ENCODE measurements at places on chromosomes 5 and 9.

GRCh38 chr5:165101709-165102108 lies 1596.3 kb downstream of the MAT2B start:
- DNase-seq = no peak

DNA sequence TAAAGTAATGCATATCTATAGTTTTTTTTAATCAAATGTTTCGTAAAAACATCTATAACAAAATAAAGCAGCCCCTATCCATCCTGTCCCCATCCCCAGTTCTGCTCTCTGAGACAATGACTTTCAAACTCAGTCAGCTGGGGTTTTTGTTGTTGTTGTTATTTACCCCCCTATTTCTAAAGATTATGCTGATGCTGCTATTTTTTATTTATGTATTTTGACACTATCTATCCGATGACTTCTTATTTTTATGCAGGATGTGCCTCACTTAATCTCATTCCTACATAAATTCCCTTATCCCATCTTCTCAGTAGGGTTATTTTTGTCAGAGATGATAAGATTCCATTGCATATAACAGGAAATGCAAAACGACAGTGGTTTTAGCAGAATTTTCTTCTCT lies 45.3 kb upstream of the ENTREP1 start:
- DNase-seq = no peak

GRCh38 chr9:130058887-130059286 lies 5.2 kb downstream of the GPR107 start:
- DNase-seq = no peak

GRCh38 chr9:90009447-90009846 lies 404.6 kb downstream of the GADD45G start:
- no peak for DNase-seq

GRCh38 chr5:142722896-142723295 lies 37.0 kb upstream of the FGF1 start:
- no peak for DNase-seq

DNA sequence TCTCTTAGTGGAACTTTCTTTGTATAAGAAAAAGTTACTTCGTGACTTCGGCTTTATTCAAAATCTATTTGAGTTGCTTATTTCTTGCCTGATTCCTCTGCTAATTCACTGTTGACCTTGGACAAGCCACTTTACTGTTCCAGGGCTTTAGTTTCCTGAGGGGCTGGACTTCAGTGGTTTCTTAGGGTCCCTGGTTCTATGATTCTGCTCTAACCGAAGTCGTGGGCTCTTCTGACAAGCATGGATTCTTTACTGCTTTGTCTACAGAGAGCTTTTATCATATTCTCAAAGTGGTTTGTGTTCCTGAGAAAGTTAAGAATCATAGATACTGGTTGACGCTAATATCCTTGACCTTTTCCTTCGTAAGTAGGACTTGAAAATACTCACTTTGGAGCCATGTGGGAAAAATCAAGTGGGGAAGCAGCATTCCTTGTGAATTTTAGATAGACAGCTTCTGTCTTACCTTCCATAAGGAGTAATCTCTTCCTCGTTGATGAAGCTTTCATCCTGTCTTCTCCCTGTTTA lies 21.1 kb downstream of the EXOSC2 start:
- DNase-seq = no peak

DNA sequence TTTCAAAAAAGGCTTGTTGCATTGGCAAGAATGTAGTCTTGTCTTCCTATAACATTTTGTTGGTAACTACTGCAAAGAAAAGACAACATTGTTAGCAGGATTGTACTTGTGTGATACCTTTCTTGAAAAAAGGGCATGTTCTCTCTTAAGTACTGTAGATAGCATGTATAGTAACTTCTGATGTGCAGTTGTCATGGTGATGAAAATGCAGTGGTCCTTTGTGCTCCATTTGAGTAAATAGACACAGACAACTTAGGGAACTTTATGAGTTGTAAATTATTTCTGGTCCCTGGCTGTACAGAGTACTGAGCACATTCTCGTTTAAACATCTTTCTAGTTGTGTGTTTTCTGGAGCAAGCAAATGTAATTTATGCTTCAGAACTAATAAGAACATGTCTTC lies 103.3 kb downstream of the CD180 start:
- no peak for DNase-seq

GRCh38 chr5:74596927-74597326 lies 43.6 kb downstream of the ENC1 start:
- DNase-seq = peak; percentile 45

- no peak for DNase-seq
Measured at GRCh38 chr9:85089188-85089969, 419.9 kb downstream of the NTRK2 start.

GRCh38 chr9:79257790-79258351 lies 313.9 kb upstream of the TLE4 start:
- no peak for DNase-seq

- no peak for DNase-seq
Measured at GRCh38 chr5:145101246-145101645, 733.9 kb downstream of the PRELID2 start.

DNA sequence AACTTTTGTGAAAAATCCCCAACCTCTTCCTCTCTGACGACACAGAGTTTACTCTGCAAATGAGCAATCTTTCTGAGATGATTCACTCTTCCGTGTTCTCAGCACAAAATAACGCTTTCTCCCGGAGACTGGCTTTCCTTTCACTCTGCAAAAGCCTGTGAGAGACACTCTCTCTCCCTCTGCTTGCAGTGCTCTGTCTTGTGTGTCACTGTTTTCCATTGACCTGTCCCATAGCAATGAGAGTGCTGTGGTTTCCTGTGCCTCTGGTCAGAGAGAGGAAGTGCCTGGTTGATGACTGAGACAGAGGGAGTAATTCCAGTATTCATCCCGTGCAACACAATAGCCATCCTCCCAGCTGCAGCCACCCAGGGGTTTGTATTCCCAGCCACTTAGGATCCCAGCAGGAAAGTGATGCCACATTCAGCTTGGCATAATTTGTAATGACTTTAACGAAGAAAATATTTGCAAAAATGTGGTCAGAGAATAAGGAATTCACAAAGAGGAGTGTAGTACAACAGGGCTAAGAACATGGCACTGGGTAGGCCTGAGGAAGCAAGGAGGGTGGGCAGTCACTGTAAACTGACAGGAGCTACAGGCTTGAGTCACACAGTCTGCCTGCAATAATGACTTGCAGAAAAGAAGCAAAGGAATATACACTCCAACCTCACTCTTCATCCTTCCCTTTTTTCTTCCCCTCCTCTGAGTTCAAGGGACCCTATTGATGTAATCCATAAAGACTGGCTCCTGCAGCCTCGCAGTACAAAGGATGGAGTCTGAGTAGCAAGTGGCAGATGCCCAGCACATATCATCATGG lies 463.5 kb upstream of the RGMB start:
- no peak for DNase-seq

DNA sequence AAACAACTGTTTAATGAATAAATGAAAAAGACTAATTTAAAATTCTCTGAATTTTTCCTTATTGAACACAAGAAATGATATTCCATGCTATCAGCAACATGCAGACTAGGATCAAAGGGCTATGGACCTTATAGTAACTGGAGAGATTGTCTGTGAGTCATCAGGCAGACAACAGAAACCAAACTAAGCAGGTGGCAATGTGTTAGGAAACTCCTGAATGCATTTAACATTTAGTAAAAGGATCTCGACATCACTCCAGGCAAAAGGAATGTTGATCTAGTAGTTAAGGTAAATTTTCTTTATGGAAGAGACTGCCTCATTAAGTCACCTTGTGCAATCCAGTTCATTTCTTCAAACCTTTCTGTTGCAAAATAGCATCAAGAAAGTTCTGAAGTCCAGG lies 58.4 kb downstream of the ARL15 start:
- DNase-seq = no peak

DNA sequence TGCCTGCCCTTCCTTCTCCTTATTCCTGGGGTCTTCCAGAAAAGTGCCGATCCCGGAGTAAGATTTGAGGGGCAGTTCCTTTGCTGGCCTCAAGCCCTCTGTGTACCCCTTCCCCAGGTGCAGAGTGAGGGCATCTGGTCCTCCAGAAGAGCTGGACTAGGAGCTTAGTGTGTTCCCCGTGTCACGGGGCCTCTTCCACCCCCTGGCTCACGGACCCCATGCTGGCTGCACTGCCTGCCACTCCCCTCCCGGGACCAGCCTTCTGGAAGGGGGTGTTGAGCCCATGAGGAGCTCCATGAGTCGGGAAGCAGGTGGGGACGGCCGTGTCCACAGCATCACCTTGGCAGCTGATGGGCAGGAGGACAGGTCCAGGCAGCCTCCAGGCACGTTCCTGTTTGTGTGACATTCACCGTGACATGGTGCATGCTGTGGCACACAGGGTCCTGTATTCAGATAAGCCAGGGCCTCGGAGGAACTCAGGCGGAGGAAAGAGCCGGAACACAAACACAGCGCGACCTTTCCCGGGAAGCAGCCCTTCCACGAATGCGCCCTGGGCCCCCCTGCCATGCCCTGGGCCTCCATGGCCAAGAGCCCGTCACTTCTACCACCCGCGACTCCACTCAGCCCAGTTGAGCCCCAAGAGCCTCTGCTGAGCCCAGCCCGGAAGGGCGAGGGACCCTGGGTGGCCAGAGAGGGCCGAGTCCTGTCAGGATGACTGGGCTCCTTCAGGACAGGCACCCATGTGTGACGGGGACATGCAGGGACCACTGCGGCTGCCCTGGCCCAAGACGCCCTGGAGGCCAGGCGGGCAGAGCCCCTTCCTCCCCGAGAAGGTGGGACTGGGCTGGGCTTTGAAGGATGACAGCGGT lies 5.9 kb upstream of the LCN1 start:
- DNase-seq = no peak

DNA sequence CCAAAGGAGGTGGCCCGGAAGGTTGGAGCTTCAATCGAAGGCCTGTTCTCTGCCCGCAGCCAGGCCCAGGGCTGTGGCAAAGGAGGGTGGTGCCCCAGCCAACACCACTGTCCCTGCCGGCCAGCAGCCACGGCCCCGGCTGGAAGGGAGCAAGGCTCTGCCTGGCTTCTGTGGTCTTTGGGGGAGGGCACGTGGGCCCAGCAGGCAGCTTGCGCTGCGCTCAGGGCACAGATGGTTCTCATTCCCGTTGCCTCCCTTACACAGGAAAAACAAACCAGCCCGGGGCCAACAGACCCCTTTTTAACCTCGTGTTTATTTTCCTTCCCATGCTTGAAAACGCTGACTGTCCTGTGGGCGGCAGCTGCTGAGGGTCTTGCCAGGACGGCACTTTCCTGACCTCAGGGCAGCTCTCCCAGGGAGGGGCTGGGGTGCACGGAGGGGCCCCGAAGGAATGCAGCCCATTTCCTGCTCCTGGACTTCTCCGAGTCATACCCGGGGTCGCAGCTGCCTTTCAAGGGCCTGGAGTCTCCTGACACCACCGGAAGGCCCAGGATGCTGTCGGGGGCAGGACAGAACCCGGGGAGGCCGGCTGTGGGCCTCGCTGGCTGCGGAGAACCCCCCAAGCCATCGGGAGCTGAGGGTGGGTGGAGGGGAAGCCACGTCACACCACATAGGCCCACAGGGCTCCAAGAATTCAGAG lies 1.1 kb upstream of the GPSM1 start:
- DNase-seq = peak; percentile 21

DNA sequence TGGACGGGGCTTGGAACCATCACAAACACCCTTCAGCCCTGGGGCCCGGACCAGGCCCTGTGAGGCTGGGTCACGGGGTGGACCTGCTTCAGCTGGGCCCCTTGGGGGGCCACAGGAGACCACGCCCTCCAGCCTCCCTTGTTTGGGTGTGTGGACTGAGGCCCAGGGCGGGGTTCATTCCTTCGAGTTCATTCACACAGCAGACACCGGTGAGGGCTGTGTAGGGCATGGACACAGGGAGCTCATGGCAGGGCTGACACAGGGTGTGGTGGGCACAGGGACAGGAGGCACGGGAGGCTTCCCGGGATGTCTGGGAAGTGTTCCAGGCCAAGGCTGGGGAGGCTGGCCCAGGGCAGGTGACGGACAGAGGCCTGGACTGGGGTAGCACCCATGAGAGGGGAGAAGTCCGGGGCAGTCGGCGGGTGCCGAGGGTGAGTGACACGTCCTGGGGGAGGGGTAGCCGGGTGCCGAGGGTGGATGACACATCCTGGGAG lies 8.9 kb downstream of the DNLZ start:
- DNase-seq = peak; percentile 49

- DNase-seq = no peak
Measured at GRCh38 chr5:6596388-6596787, 36.5 kb downstream of the NSUN2 start.

DNA sequence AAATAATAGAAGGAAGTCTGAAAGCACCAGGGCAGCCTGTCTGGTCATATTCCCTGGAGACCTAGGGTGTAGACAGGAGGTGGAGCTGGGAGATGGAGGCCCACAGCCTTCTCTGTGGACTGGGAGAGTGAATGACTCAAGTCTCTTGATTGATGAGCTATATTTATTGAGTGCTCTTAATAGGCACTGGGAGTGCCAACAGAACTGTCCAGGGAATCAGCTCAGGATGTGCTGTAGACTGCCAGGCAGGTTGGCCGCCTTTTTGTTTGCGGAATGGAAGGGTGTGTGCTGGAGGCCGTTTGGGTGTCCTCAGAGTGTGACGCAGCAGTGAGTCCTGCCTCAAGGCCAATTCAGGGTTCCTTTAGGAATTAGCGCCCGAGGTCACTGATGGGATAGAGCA lies 33.4 kb upstream of the POMT1 start:
- no peak for DNase-seq

GRCh38 chr5:172415362-172416275 lies 38.7 kb downstream of the SH3PXD2B start:
- no peak for DNase-seq

DNA sequence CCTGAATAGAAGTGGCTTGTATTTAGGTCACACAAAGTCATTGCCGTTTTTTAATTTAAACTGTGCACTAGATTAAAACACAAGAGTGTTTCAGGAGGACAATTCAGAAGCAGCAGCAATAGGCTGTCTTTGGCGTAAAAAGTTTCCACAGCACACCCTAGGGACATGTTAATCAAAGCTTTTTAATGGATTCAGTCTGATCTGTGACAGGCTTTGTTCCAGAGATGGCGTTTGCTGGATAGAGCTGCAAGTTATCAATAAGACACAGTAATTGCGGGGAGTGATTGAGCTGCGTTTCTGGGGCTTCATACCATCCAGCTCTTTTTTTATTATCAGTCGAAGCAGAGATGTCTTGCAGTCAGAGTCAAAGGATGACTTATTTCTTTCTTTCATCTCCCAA lies 300.3 kb downstream of the ZNF608 start:
- no peak for DNase-seq

DNA sequence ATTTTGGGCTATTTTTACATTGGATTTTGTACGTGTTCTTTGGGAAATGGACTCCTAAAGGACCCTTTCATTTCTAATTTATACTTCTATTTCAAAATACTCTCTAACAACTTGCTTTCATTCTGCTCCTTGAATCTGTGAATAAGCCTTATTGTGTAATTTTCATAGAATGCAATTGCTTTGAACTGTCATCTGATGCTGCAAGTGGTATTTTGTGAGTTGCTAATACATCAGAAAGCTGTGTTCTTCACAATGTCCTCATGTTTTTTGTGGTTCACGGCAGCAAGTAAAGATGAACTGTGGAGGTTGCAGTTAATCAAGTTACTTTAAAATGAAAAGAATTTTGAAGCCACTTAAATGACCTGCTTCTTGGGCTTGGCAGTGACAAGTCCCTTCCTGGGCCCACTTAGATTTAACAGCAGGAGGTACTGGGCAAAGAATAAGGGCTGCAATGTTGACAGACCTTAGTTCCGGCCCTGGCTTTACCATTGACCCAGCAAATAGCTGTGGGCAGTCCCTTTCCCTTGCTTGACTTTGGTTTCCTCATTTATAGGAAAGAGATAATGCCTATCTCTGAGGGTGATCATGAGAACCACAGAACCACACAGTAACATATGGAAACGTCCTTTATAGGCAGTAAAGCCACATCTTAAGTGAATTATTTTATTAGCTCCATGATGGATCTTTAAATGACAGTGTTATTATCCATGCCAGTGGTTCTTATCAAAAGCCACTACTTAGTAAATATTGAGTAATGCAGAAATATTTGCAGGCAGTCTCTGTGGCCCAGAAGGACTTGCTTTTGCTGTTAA lies 54.8 kb downstream of the IQGAP2 start:
- DNase-seq = no peak

All from cardiac muscle cell (in vitro differentiated cells and primary cell).